Esophagus muscularis mucosa (tissue), 4 donors: ENCODE measurements at places on chromosomes 5 and 9.

GRCh38 chr5:150017226-150018005 lies 16.9 kb downstream of the HMGXB3 start:
- no peak for DNase-seq

DNA sequence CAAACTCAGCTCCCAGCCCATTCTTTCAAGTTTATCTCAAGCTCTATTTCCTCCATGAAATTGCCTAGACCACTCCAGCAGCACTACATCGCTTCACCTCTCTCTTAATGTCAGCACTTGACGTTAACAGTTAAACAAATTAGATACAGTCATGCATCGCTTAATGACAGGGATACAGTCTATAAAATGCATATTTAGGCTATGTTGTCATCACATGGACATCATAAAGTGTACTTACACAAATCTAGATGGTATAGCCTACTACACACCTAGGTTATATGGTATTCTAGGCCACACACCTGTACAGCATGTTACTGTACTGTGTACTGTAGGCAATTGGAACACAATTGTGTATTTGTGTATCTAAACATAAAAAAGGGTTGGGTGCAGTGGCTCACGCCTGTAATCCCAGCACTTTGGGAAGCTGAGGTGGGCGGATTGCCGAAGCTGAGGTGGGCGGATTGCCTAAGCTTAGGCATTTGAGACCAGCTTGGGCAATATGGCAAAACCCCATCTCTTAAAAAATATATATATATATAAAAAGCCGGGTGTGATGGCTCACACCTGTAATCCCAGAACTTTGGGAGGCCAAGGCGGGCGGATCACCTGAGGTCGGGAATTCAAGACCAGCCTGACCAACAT lies 13.4 kb upstream of the PCSK5 start:
- DNase-seq: no peak

- no peak for DNase-seq
These were observed 177.9 kb upstream of the KLF4 start for GRCh38 chr9:107667231-107668070.

DNA sequence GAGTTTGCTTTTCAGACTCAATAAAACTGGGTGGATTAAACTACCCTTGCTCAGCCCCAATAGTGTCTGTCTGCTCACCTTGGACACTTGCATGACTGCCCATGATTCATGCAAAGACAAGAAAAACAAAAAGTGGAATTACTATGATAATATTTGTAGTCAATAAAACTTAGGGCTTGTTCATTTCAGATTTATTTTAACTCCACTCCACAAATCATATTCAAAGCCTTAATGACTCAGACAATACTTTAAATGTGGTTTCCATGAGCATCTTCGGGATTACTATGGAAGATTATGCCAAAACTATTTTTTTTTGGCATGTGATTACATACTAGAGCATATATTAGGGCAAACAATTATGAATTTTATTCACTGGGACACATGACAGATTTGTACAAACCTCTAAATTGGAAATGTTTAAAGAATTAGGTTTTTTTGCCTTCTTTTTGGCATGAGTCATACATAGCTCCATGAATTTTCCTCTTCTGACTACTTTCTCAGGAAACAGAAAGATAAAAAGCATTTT lies 468.9 kb downstream of the ACTL7B start:
- no peak for DNase-seq

DNA sequence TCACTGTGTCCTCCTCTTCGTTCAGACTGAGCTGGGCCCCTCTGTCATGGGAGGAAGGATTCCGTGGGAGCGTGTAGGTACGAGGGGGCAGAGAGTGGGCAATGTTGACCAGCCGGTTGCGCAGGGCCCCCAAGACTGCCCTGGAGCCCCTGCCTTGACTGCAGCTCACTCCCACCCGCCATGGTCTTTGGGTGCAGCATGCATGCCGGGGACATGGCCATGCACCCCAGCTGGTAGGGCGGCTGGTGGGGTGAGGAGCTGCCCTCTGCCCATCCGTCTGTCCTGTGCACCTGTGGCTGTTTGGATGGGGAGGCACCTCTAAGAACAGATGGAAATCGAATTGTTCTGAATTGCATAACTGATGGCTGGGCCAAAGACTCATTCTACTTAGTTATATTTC lies 42.6 kb upstream of the NPR3 start:
- no peak for DNase-seq
